Chondrocyte (in vitro differentiated cells): ENCODE measurements at places on chromosomes 16 and 17.
A peak's percentile ranks its signal among the peaks of the same experiment; 100 is the strongest.

GRCh38 chr16:64278196-64278595 lies 843.7 kb downstream of the CDH11 start:
- DNase-seq: no peak

GRCh38 chr17:45288825-45289224 lies 26.9 kb upstream of the SPATA32 start:
- DNase-seq: no peak

GRCh38 chr16:57667526-57668262 lies 412 bp upstream of the ADGRG3 start:
- peak; percentile 81 for DNase-seq

GRCh38 chr16:79632289-79632688 lies 31.8 kb upstream of the MAF start:
- DNase-seq: no peak

DNA sequence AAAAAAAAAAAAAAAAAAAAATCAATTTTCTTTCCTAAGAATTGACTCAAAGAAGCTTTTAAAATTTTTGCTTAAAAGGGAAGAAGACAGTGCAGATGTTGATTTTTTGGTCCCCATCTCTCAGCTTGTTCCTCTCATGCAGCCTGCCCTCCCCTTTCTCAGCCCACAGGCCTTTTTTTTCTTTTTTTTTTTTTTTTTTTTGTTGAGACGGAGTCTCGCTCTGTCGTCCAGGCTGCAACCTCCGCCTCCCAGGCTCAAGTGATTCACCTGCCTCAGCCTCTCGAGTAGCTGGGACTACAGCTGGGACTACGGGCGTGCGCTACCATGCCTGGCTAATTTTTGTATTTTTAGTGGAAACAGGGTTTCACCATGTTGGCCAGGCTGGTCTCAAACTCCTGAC lies 17.7 kb downstream of the YPEL2 start:
- DNase-seq: no peak

DNA sequence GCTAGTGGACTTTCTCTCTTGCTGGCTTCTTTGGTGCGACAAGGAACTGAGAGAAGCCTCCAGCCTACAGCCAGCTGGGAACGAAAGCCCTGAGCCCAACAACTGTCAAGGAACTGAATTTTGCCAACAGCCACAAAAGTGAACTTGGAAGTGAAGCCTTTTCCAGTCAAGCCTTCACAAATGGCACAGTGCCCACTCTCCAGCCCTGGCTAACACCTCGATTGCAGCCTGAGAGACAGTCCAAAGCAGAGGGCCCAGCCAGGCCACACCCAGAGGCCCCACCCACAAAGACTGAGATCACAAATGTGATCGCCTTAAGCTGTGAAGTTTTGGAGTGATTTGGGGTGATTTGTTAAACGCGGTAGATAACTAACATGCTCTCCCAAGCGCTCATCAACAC lies 244.6 kb upstream of the SDK2 start:
- no peak for DNase-seq

- no peak for DNase-seq
Observed at GRCh38 chr17:34423978-34424813, 61.2 kb upstream of the CCL1 start.

DNA sequence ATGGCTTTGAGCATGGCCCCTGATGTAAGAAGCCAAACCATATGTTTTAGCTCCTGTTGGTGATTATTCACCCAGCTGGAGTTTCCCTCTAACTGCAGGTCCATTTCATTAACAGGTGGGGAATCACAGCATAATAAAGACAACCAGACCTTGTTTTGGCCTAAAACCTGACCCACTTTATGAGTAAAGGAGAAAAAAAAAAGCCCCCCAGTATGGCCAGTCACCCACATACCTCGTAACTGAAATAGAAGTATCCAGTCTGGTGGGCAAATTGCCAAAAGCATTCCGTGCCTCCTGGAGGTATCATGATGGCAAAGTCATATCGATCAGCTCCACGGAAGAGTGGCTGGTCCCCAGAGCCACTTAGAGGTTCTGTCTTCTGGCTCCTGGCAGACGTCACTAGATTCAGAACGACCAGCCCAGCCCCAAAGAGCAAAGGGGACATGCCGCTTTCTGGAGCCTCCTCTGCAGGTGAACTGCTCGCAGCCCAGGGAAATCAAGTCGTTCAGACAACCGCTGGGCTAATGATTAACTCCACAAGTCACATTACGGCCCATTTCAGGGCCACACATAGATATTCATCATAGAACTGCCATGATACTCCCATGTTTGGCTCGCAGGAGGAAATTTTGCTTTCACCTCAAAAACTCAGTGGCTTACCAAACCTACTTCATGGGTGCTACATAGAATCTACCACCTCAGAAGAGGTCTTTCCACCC lies at the start of gene TMED6:
TMED6 (minus strand) TSS at position 478 of the 719 bp plus-strand sequence; CDS start at position 445, 33 bp downstream.
- DNase-seq: no peak
